ENCODE measurements at places on chromosomes 7 and 10.

- no peak for DNase-seq
Observed at GRCh38 chr7:119132436-119132835, 907.9 kb downstream of the ANKRD7 start.

DNA sequence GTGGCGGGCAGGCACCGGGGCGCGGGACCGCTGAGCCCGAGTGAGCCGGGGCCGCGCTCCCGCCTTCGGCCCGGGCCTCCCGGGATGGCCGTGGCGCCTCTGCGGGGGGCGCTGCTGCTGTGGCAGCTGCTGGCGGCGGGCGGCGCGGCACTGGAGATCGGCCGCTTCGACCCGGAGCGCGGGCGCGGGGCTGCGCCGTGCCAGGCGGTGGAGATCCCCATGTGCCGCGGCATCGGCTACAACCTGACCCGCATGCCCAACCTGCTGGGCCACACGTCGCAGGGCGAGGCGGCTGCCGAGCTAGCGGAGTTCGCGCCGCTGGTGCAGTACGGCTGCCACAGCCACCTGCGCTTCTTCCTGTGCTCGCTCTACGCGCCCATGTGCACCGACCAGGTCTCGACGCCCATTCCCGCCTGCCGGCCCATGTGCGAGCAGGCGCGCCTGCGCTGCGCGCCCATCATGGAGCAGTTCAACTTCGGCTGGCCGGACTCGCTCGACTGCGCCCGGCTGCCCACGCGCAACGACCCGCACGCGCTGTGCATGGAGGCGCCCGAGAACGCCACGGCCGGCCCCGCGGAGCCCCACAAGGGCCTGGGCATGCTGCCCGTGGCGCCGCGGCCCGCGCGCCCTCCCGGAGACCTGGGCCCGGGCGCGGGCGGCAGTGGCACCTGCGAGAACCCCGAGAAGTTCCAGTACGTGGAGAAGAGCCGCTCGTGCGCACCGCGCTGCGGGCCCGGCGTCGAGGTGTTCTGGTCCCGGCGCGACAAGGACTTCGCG is 534 bp downstream of the FZD9 start:
- DNase-seq, result no peak

DNA sequence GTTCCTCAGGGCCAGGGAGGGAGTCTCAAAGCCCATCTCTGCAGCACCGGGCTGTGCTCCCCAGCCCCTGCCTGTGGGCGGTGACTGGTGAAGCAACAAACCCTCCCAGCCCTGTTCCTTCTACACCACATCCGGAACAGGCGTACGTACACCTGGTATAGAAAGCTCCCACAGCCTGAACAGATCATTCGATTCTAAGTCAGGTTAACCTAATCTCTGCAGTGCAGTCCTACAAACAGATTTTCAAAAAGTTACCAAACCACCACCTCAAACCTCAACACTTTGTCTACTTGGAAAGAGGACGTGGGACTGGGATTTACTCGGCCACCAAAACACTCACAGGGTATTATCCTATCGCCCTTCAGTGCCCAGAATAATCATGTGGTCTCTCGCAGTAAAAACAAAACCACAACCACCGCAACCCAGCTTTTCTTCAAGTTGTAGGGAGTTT is 238.4 kb downstream of the DIP2C start:
- no peak for DNase-seq

DNA sequence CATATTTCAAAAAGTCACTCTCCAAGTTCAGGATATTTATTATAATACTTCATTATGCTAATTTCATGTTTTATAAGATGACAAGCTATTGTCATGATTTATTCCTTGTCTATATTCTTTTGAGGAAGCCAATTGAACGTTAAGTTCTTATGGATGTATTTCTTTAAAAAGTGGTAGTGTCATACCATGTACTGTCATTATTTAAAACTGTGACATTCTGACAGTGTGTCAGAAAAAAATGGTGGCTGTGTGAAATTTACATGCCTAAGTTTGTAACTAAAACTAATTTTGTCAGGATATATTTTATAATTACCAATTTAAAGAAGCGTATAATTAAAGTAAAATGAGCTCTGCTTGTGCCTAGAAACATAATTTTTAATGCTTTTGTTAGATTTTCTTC is 158.9 kb upstream of the HDAC9 start:
- no peak for DNase-seq

DNA sequence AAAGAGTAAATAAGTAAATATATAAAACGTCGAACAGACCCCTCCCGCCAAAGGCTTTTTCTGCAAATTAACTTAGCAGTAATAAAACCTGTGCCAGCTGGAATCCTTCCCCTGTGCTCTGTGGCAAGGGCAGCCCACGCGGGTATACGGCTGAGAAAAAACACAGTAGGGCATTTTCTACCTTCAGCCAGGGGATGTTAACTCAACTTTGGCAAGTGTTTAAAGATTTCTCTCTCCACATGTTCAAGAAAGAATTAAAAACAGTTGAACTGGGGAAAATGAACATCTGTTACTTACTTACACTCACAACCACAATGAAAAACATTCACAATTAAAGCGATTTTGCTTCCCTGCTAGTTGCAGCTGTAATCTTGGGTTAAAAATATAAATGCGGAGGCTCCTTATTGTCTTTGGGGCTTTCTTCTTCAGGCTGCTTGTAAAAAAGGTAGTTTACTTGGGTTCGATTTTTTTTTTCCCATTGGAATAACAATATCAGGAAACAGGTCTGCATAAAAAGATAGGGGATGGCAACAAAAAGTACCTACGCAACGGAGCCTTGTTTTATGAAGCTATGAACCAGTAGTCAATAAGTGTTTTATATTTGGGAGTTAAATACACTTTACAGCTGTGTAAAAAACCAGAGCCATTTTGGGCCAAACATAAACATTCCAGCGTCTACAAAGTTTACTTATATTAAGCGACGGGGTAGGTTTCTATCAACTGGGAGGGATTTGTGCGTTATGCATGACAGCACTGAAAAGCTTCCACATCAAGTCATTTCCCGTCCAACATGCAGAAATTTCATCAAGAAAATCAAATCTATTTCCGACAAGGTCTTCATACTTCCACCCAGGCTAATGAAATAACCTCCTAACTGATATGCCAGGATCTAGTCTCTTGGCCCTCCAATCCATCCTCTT is 132.7 kb downstream of the TAX1BP1 start:
- no peak for DNase-seq

DNA sequence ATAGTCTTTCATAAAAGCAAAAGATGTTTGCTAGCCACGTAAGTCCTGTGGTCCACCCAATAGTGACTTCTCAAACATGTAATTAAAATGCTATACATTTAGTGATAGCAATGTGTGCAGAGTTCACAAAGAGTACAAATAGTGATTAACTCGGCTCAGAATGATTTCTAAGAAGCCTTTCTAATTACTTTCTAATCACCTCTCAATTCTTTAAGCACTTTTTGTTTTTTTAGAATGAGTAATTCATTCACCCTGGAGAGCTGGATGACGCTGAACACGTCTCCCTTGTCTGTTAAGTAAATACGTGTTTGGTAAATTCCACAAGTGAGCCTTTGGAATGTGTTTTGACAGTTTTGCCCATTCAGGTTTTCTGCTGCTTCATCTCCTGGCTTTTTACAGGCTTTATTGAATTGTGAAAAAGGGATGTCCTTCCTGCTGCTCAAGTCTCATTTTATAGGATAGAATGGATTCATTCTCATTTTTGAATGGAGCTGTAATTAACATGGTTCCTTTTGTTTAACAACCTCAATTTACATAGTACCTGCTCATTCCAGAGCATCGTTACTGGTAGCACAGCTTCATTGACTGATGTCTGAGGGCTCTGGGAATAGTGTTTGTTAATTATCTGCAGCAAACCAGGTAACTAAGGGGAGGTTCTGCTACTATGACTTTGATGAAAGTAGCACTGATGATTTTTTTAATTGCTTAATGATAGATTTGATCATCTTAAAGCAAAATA is 212.1 kb downstream of the VTI1A start:
- DNase-seq, result peak; percentile 19

- DNase-seq, result peak; percentile 84
Observed at GRCh38 chr10:35259769-35260397, 76.4 kb upstream of the CCNY start.

DNA sequence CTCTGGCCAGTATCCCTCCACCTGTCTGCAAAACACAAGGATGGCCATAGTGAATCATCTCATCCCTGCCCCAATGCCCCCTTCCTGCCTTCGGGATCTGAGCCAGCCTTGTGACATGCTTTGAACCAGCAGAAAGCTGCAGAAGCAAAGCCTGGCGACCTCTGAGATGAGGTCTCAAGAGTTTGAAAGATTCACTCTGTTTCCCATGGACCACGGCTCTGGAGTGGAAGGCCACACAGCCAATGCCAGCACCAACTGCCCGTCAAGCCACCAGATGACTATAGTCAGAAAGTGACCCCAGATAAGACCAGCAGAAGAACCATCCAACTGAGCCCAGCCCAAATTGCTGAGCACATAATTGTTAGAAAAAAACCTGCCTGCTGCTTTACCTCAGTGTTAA is 193.9 kb upstream of the PPP2R2D start:
- DNase-seq, result no peak

DNA sequence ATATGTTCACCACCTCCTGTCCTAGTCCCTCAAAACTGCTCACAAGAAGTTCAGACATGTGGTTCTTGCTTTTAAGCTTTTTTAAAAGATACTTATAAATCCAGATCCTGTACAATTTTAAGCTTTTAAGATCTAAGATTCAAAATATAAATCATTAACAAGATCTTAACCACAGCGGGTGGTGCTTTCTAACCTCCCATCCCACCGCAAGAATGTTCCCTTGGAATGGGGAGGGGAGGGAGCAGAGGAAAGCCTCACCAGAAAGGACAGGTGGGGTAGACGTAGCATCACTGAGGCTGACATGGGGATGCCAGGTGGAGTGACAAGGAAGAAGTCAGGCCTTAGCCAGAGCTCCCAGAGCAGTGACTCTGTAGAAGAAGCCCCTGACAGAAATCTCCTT is 133.5 kb downstream of the C1GALT1 start:
- no peak for DNase-seq

DNA sequence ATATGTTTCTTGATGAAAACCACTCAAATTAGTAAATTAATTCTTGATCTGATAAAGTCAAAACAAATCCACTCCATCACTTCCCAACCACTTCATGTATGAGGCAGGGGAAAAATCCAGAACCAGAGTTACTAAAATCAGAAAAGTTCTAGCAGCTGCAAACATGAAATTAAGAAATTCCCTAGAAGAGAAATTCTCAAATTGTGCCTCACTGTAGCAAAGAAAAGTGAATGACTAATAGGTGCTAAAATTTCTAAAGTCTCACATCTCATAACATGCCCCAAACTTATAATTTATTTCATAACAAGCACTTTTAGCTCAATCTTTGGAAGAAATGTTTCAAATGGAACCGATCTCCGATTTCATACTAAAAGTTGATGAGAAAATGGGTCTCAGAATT is 345.0 kb upstream of the AOAH start:
- no peak for DNase-seq

GRCh38 chr10:58952162-58952601 is 224.3 kb upstream of the PHYHIPL start:
- no peak for DNase-seq

DNA sequence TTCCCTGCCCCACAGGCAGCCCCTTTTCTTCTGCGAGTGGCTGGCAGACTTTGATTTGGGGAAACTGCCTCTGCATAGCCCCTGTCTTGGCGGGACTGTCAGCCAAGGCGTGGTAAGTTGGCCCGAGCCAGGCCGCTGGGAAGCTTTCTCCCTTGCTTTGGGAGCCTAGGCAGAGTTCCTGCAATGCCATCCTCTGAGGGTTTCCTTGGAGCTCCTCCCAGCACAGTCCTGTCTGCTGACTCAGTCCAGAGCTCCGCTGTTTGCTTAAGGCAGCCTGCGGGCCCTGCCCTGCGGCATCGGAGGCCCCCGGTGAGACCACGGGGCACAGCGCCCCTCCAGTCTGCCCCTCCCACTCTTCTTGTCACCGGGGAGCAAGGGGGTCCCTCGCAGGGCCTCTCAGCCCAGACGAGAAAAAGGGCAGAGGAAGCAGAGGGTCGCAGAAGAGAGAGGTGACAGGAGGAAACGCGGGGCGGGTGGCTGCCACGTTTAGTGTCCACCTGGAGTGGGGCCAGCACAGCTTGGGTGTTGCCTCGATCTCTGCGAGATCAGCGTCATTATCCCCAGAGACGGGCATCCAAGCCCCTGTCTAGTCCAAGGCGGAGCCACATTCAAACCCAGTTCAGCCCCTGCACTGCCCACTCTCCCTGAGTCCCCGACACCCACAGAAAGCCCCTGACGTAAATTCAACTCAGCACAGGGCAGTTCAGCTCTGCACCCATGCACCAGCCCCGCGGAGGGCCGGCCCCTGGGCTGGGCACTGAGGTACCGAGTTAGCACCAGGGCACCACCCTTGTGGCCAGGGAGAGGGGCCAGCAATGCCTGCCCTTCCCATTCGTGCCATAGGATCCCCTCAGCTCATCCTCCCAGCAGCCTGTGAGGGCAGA is 59.0 kb upstream of the CHST15 start:
- peak; percentile 12 for DNase-seq

DNA sequence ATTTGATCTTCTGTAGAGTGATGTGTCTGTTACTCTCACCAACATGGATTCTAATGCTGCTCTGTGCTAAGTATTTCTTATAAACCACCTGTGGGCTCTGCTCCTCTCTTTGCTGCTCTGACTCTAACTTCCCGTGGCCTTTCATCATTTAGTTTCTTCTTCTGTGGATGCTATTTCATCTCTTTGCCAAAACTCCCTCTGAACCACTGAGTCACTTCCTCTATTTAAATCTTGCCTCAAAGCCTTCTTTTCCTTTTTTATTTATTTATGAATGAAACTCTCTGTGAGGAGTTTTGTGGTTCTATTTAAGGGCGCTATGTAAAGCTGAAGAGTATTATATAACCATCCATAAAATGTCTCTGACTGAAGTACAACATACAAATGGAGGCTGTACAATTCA is 538.5 kb downstream of the SUGCT start:
- peak; percentile 28 for DNase-seq

GRCh38 chr7:124674451-124674850 is 91.1 kb downstream of the GPR37 start:
- DNase-seq, result no peak

- DNase-seq, result no peak
Observed at GRCh38 chr10:30820261-30820991, 190.9 kb upstream of the LYZL2 start.

DNA sequence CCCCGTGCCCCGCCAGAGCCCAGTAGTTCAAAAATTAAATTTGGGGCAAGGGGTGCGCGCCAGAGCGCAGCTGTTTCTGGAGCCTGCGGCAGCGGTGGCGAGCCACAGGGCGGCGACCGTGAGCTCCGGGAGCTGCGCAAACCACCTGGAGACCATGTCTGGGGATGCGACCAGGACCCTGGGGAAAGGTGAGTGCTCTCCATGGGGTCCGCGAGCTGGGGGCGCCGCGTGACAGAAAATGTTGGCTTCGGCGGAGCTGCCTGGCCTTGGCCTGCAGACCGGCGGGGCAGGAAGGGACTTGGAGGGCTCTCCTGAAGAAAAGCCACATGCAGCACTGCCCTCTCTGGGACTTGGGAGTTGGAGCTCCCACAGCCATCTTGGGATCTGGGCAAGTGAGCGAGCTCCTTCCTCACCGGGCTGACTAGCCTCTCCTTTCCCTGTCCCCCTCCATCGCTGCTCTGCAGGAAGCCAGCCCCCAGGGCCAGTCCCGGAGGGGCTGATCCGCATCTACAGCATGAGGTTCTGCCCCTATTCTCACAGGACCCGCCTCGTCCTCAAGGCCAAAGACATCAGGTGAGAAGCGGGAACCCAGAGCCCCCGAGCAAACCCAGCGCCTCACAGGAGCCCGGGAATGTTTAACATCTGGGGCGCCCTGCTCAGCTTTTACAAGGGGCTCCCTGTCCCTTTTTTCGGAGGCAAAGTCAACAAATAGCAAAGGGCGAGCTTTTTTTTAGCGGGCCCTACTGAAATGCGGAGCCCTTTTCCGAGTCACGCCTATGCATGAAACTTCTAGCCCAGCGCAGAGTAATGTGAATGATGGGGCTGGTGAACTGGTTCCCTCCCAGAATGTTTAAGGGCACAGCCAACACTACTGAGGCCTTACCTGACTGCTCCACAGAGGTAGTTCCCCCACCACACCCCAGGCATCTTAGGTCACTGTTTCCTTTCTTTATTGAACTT is 6.1 kb downstream of the GSTO2 start:
- no peak for DNase-seq

Data from AG04449 (cell line).